Right lung (tissue), 10 donors: ENCODE measurements at places on chromosomes 7 and 10. TPM values are rescaled to one million over a fixed set of nuclear protein-coding genes. Genes with fewer than 3 reads are reported as not detected.

Gene CNPY1
- polyA plus RNA-seq, result not detected

Gene HOXA13
- not detected for polyA plus RNA-seq

- no peak for DNase-seq
These were observed 86.0 kb upstream of the ANKRD1 start for GRCh38 chr10:91006752-91007346.

DNA sequence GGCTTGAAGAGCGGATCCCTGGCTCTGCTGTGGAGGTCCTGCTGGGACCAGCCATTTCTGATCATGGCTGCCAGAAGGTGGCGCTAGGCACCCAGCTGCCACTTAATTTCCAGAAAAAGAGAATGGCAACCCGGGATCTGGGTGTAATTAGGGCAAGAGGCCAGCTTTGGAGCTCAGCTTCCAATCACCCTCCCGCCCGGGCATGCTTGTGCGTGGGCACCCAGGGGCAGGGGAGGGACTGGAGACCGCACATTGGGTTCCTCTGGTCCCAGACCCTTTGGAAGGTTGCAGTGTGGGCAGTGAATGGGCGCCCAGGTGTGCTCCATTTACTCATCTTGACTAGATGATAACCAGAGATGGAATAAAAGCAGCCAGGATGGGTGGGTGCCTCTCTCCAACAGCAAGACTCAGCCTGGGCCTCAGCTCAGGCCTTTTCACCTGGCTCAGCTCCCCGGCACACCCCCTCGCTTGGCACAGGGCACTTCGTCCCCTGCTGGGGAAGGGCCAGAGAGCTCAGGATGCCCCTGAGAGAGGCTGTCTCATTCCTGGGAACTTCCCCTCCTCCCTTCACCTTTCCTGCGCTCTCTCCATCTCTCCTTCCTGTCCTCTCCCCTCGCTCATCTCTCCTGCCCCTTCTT, 14.7 kb downstream of the FAM241B start:
- peak; percentile 61 for DNase-seq

DNA sequence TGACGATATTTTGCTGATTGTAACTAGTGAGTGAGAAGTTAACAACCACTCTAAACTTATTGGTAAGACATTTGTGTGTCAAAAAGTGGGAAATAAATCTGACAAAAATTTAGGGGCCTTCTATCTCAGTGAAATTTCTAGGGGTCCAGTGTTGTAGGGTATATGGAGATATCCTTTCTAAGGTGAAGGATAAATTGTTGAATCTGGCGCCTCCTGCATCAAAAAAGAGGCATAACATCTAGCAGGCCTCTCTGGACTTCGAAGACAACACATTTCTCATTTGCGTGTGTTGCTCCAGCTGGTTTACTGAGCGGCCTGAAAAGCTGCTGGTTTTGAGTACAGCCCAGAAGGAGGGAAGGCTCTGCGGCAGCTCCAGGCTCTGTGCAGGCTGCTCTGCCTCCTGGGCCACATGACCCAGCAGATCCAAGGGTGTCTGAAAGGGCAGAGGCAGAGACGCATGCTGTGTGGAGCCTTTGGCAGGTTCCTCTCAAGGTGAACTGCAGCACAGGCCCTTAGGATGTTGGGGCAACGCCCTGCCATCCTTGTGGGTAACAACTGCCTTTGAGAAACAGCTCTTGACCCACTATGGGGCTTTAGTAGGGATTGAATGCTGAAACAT, 72.4 kb downstream of the LMBR1 start:
- DNase-seq, result no peak

GRCh38 chr10:66842867-66843266, 83.0 kb upstream of the LRRTM3 start:
- DNase-seq, result no peak

DNA sequence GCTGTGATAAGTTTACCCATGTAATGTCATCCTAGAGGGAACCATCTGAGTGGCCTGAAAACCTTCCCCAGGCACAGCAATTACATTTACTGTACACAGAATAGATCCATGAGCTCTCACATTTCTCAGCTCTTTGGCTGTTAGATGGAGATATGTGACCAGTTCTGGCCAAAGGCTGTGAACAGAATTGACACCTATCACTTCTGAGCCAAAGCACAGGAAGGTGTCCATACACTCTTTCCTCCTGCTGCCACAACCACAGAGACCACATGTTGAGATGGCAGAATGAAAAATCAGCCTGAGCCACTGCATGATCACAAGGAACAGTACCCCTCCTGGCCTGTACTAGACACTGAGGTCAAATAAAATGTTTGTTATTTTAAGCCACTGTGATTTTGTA, 44.3 kb upstream of the ATOH7 start:
- no peak for DNase-seq

- DNase-seq, result no peak
These were observed 183.0 kb downstream of the ARID5B start for GRCh38 chr10:62084451-62084850.
